ENCODE measurements at places on chromosomes 11 and 22.

DNA sequence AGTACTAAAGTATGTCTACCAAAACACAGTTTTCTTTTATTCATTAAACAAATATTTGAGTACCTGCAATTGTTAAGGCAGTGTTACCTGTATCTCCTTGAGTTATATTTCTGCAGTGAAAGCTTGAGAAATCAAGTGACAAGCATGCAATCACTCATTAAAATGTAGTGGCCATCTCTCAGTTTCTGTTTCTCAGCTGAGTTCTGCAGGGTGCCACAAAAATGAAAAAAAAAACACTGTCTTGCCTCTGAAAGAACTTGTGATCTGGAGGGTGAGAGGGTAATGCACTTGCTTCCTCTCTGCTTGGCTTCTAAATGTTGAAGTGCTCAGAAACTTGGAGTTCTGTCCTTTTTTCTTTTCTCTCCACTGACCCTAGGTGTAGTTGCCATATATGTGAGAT is 6.8 kb downstream of the QSER1 start:
- DNase-seq = no peak

- DNase-seq = no peak
Measured at GRCh38 chr11:428295-428694, 13.5 kb upstream of the SIGIRR start.

DNA sequence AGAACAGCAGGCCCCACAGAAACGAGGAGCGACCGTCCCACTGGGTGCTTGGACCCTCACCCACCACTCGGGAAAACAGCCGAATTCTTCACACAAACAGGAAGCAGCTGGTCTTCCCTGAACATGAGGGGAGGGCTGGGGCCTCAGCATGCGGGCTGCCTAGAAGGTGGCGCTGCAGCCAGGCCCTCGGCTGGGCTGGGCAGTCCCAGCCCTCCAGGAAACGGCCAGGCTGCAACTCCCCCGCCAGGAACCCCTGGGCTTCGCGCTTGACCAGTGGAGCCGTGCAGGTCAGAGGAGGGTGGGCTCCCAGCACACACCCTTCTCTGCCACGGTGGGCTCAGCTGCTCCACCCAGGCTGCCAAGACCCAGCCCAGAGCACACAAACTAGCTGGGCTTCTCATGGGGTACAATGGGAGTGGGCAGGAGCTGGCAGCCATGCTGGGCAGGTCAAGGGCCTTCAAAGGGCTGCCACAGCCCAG is 29.6 kb downstream of the IGF2 start:
- DNase-seq = no peak

GRCh38 chr22:47406896-47407295 is 644.4 kb downstream of the TBC1D22A start:
- no peak for DNase-seq

All from AG08395 (cell line).